ENCODE measurements at places on chromosomes 4 and X.
A peak's percentile ranks its signal among the peaks of the same experiment; 100 is the strongest.

DNA sequence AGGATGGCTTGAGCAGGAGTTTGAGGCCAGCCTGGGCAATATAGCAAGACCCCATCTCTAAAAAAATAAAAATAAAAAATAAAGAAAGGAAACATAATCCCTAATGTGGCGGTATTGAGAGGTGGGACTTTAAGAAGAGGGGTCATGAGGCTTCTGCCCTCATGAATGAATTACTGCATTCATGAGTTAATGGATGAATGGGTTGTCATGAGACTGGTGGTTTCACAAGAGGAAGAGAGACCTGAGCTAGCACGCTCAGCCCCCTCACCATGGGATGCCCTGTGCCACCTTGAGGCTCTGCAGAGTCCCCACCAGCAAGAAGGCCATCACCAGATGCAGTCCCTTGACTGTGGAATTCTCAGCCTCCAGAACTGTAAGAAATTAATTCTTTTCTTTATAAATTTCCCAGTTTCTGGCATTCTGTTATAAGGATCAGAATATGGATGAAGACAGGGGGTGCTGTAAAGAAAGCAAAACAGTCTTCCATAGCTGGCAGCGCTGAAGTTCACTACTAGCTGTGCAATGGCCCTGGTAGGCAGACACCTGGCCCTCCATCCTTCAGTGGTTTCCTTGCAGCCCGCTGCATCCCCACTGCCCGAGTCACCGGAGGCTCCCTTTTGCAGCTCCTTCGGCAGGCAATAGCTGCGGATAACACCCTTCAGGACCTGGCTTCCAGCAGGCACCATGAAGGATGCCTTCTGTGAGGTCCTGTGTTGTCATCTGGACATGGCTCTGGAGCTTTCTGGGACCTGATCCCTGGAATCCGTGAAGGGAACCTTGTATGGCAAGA, 44.8 kb upstream of the NSG1 start:
- no peak overlapping the region for H3K4me3 ChIP-seq
- no peak overlapping the region for H3K27ac ChIP-seq
- DNase-seq, result no peak
- H3K4me1 ChIP-seq, result no peaks in the 10 kb centered on the region
- H3K36me3 ChIP-seq, result no peaks in the 10 kb centered on the region
- H3K27me3 ChIP-seq, result no peaks in the 10 kb centered on the region

DNA sequence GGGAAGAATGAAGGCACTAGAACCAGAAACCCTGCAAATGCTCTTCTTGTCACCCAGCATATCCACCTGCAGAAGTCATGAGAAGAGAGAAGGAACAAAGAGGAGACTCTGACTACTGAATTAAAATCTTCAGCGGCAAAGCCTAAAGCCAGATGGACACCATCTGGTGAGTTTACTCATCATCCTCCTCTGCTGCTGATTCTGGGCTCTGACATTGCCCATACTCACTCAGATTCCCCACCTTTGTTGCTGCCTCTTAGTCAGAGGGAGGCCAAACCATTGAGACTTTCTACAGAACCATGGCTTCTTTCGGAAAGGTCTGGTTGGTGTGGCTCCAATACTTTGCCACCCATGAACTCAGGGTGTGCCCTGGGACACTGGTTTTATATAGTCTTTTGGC, 181.7 kb downstream of the AR start:
- DNase-seq, result no peak
- no peak overlapping the region for H3K4me3 ChIP-seq
- H3K27me3 ChIP-seq, result no peaks in the 10 kb centered on the region

DNA sequence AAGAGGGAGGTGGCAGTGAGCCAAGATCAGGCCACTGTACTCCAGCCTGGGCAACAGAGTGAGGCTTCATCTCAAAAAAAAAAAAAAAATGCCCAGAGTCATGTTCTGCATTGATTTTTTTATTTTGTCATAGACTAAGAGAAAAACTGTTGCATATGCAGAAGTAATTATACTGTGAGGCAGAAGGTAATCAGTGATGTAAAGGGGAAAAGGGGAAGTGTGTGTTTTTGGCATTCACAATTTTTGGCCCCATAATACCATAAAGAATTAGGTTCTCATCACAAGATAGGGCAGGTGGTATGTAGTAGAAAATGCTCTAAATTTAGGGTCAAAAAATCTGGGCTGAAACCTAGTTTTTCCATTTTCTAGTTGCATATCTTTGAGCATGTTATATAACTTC, 47.3 kb upstream of the GAB1 start:
- H3K27ac ChIP-seq, result no peak overlapping the region
- no peaks in the 10 kb centered on the region for H3K27me3 ChIP-seq
- DNase-seq, result no peak
- no peaks in the 10 kb centered on the region for H3K4me1 ChIP-seq
- H3K36me3 ChIP-seq, result no peaks in the 10 kb centered on the region
- H3K4me3 ChIP-seq, result no peak overlapping the region

DNA sequence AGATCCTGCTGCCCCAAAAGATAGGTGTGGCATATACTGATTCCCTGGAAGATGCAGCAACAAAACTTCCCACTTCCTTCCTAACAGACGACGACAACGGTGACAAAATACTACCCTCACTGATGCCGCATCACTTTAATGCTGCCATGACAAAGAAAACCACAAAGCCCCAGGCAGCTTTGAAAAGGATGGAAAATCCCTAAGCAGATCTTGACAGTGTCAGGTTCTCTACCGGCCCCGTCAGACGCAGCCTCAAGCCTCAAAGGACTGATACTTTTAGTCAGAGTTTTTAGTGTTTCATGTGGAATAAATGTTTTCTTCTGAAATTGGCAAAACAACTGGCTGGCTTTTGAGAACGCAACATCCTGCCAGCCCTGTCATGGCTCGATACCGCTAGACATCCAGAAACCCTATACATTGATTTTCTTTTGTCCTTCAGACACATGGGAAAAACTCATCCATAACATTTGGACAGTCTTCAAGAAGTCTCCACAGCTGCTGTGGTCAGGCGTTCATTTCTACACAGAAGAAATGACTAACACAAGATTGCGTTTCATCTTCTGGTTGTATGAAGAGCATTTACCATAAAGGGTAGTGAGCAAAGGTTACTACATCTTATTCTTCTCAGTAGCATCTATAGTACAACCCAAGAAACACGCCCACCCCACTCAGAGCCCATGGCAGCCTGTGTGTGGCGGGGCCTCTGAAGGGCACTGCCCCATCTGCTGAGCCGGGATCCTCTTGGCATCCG, 60.1 kb downstream of the GATB start:
- no peak for DNase-seq
- H3K27me3 ChIP-seq, result no peaks in the 10 kb centered on the region
- H3K27ac ChIP-seq, result no peak overlapping the region
- no peaks in the 10 kb centered on the region for H3K4me1 ChIP-seq
- no peak overlapping the region for H3K4me3 ChIP-seq

GRCh38 chr4:117983541-117984365, 50.5 kb upstream of the NDST3 start:
- DNase-seq, result no peak
- H3K36me3 ChIP-seq, result no peaks in the 10 kb centered on the region
- H3K27me3 ChIP-seq, result no peaks in the 10 kb centered on the region
- H3K27ac ChIP-seq, result no peak overlapping the region
- H3K4me1 ChIP-seq, result no peaks in the 10 kb centered on the region

DNA sequence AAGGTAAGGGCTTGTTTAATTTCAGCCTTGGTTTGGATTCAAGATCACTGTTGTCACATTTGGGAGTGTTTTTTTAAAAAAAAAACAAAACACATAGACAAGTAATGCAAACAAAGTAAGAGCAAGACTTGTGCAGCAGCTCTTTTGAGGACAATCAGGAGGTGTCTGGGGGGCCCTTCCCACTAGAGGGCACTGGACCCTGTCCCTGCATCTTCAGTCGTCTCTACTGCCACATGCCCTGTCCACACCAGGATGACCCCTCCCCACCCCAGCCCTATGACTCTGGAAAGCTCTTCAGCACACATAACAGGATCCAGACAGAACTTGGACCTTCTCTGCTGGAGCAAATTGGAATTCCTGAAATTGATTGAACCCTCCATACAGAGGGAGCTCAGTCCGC, 71.0 kb downstream of the USP46 start:
- H3K36me3 ChIP-seq, result no peaks in the 10 kb centered on the region
- no peaks in the 10 kb centered on the region for H3K27me3 ChIP-seq
- peaks cover 20% of the 10 kb centered on the region for H3K4me1 ChIP-seq

GRCh38 chr4:139054791-139055505, 39.4 kb downstream of the NOCT start:
- no peak overlapping the region for H3K4me3 ChIP-seq
- no peaks in the 10 kb centered on the region for H3K4me1 ChIP-seq
- DNase-seq, result no peak
- H3K36me3 ChIP-seq, result peaks cover 27% of the 10 kb centered on the region

GRCh38 chrX:116142976-116143375, 27.6 kb upstream of the AGTR2 start:
- H3K4me1 ChIP-seq, result no peaks in the 10 kb centered on the region
- H3K27me3 ChIP-seq, result no peaks in the 10 kb centered on the region
- no peaks in the 10 kb centered on the region for H3K36me3 ChIP-seq
- DNase-seq, result no peak
- H3K4me3 ChIP-seq, result no peak overlapping the region
- H3K27ac ChIP-seq, result no peak overlapping the region

- no peak for DNase-seq
- H3K36me3 ChIP-seq, result no peaks in the 10 kb centered on the region
- H3K27ac ChIP-seq, result no peak overlapping the region
- no peak overlapping the region for H3K4me3 ChIP-seq
Observed at GRCh38 chrX:127306262-127306661, 486.7 kb downstream of the PRR32 start.

- H3K27me3 ChIP-seq, result no peaks in the 10 kb centered on the region
- DNase-seq, result no peak
- peak overlapping the region; percentile 58 for H3K4me3 ChIP-seq
- H3K36me3 ChIP-seq, result no peaks in the 10 kb centered on the region
- peaks cover 13% of the 10 kb centered on the region for H3K4me1 ChIP-seq
Observed at GRCh38 chr4:8435656-8436121, 4.8 kb downstream of the ACOX3 start.

GRCh38 chr4:186260117-186260503, 5.9 kb upstream of the F11 start:
- H3K4me1 ChIP-seq, result no peaks in the 10 kb centered on the region
- H3K4me3 ChIP-seq, result no peak overlapping the region
- no peaks in the 10 kb centered on the region for H3K36me3 ChIP-seq
- no peaks in the 10 kb centered on the region for H3K27me3 ChIP-seq

GRCh38 chr4:2433609-2434350, 15.0 kb downstream of the CFAP99 start:
- DNase-seq, result no peak
- H3K4me3 ChIP-seq, result no peak overlapping the region
- H3K27me3 ChIP-seq, result no peaks in the 10 kb centered on the region
- H3K27ac ChIP-seq, result no peak overlapping the region
- no peaks in the 10 kb centered on the region for H3K36me3 ChIP-seq

- no peaks in the 10 kb centered on the region for H3K27me3 ChIP-seq
- no peak overlapping the region for H3K4me3 ChIP-seq
- H3K36me3 ChIP-seq, result no peaks in the 10 kb centered on the region
- no peak overlapping the region for H3K27ac ChIP-seq
- DNase-seq, result no peak
Observed at GRCh38 chr4:89538171-89538570, 230.6 kb upstream of the GPRIN3 start.

DNA sequence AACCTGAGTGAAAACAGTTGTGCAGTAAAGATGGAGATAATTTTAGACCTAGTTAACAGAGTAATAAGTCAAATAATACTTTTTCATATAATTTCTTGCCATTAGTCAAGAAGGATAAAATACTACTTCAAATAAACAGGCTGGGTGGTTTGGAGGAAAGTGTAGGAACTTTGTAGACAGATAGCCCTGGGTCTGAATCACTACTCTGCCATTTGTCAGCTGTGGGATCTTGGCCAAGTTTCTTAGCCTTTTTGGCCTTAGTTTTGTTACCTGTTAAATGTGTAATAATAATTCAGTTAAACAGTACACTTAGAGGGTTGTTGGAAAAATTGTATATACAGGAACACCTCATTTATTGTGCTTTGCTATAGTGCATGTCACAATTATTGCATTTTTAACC, 163.7 kb downstream of the NPNT start:
- H3K27me3 ChIP-seq, result no peaks in the 10 kb centered on the region
- no peaks in the 10 kb centered on the region for H3K4me1 ChIP-seq
- no peak overlapping the region for H3K27ac ChIP-seq
- no peaks in the 10 kb centered on the region for H3K36me3 ChIP-seq

DNA sequence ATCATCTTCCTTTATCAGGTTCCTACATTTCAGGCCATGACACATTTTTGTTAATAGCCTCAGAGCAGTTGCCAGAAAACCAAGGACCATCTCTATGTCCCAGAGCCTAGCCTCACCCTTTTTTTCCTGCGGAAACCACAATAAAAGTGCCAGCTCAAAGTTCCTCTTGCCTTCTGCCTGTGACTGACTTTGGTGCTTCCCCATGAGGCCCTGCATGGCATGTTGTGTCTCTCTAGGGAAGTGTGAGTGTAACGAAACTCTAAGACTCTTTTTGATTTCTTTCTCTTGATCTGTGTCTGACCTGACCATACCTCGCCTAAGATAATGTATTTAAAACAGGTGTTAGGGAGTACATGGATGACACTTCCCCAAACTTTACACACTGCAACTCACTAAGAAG, 642.3 kb upstream of the BOD1L1 start:
- H3K4me3 ChIP-seq, result no peak overlapping the region
- no peaks in the 10 kb centered on the region for H3K27me3 ChIP-seq
- DNase-seq, result no peak
- no peaks in the 10 kb centered on the region for H3K36me3 ChIP-seq

DNA sequence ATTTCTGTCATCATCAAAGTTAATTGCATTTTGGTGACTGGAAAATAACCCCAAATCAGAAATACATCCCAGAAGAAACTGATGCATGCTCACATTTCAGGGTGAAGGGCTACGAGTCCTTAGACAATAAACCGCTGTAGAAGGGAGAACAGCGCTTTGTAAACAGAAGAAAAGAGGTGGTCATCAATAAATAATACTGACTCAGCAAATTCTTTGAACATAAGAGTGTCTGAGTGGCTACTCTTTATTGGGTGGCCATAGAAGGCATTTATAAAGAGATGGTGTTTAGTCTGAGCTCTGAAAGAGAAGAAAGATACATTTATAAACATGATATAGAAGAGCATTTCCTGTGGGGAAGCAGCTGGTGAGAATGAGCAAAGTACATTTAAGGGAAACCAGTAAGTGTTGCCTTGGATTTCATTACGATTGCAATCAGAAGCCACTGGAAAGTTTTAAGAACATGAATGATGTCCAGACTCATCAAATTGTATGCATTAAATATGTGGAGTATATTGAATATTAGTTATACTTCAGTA, 246.9 kb upstream of the GIMD1 start:
- H3K36me3 ChIP-seq, result no peaks in the 10 kb centered on the region
- H3K27me3 ChIP-seq, result no peaks in the 10 kb centered on the region
- no peaks in the 10 kb centered on the region for H3K4me1 ChIP-seq
- H3K4me3 ChIP-seq, result no peak overlapping the region
- H3K27ac ChIP-seq, result no peak overlapping the region
